ENCODE measurements at places on chromosomes 7 and 10.
A peak's percentile ranks its signal among the peaks of the same experiment; 100 is the strongest.

GRCh38 chr7:81469153-81469868 lies 300.5 kb downstream of the HGF start:
- DNase-seq = no peak

DNA sequence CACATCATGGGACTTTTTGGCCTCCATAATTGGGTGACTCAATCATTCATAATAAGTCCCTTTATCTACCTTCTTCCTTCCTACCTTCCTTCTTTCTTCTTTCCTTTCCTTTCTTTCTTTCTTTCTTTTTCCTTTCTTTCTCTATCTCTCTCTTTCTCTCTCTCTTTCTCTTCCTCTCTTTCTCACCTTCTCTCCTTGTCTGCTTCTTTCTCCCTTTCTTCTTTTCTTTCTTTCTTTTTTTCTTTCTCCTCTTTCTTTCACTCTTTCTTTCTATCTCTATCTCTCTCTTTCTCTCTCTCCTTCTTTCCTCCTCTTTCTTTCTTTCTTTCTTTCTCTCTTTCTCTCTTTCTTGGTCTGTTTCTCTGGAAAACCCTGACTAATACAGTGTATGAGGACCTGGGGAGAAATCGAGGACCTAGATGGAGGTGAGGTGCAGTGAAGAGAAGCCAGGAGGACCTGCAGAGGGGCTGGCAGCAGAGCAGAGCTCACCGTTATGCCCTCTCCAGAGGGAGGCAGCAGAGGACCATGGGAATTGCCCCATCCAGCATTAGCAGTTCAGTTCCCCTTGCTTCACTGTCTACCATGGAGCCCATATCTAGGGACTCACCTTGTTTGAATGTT lies 52.7 kb upstream of the BTRC start:
- peak; percentile 71 for DNase-seq

- DNase-seq = no peak
These were observed 276.6 kb downstream of the LRMDA start for GRCh38 chr10:75708060-75708459.

GRCh38 chr7:108370616-108371015 lies 85.6 kb downstream of the NRCAM start:
- no peak for DNase-seq

- DNase-seq = no peak
These were observed 33.7 kb downstream of the BAMBI start for GRCh38 chr10:28711041-28711440.

- DNase-seq = peak; percentile 8
These were observed 55.9 kb upstream of the PCGF5 start for GRCh38 chr10:91164520-91165065.

DNA sequence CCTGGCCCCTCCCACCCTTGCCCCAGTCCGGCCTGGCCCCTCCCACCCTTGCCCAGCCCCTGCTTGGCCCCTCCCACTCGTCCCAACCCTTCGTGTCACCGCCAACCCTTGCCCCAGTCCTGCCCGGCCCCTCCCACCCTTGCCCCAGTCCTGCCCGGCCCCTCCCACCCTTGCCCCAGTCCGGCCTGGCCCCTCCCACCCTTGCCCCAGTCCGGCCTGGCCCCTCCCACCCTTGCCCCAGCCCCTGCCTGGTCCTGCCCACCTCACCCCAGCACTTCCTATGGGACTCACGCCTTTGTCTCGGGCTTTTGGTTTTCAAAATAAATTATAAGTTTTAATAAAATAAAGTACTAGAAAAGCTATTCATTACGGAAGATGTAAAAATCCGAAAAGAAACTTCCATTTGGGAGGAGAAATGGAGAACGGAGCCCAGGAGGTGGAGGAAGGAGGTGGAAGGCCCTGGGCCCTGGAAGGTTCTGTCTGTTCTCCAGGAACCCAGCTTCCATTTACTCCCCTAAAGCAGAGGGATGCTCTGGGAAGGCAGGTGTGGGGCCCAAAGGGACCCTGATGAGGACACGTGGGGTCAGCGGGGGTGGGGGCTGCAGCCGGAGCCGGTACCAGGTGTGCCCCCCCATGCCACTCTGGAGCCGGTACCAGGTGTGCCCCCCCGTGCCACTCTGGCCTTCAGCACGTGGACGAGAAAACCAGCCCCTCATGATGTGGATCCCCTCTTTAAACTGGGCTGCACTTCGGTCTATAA lies 52.2 kb downstream of the PWWP2B start:
- no peak for DNase-seq

DNA sequence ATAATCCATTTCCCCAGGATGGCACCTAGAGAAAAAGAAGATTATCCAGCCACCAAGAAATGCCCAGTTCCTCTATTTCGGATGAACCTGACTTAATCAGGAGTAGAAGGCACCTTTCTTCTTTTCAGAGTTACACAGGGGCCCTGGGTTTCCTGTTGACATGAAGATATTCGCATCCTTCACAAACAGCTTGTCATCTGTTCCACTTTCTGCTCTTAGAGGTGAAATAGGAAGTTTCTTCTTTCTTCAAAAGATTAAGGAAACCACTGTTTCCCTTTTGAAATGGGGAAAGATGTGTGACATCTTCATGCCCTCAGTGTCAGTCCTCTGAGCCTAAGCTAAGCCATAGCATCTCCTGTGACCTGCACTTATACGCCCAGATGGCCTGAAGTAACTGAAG lies 39.1 kb upstream of the RAB18 start:
- DNase-seq = no peak

DNA sequence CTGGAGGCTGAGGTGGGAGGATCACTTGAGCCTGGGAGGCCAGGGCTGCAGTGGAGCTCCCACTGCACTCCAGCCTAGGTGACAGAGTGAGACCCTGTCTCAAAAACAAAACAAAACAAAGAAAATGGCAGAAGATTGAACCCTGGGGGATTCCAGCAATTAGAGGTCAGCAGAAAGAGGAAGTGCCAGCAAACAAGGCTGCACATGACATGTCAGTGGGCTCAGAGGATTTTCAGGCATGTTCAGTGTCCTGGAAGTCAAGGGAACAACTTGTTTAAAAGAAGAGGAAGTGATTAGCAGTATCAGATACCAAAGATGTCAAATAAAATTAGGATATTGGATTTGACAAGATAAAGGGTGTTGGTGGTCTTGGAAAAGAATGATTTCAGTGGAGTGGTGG lies 32.3 kb downstream of the RAB18 start:
- DNase-seq = no peak

DNA sequence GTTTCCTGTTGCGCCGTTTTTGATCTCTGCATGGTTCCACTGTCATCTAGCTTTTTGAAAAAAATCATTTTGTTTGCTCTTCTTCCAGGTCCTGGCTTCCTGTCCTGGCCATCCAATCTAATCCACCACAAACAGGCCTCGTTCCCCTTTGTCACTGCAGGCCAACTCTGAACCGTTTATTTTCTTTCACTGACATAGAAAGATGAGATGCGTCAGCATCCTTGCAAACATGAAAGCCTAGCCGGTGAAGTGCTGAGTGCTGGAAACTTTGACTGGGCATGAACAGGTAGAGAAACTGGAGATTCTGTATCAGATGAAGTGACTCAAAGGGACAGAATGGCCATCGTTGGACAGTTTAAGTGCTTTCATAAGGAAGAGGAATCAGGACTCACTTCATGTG lies 1247.8 kb downstream of the TYW1 start:
- no peak for DNase-seq

- DNase-seq = no peak
These were observed 3.1 kb downstream of the CNPY1 start for GRCh38 chr7:155543011-155543876.

DNA sequence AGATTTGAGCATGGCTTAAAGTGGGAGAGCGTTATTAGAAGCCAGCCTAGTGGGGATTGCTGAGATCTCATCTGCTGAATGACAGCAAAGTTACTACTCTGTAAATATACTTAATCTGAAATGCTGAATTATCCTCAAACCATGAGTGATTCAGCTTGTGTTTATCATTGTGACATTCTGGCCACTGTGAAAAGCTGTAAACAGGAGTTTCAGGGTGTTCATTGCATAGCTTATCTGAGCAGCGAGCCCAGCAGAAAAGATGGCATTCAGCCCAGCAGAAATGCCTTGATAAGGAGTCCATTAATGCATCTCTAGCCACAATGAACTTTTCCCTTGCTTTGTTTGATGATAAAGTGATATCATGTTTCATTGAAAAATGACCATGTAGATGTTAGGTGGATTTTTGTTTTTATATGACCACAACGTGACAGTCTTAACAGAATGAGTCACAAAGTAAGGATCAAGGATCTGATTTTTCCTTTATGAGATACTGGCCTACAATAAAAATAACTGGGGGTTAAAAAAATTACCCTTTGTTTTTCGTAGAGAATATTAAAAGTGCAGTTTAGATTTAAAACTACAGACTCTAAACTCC lies 7.8 kb downstream of the TES start:
- peak; percentile 75 for DNase-seq

DNA sequence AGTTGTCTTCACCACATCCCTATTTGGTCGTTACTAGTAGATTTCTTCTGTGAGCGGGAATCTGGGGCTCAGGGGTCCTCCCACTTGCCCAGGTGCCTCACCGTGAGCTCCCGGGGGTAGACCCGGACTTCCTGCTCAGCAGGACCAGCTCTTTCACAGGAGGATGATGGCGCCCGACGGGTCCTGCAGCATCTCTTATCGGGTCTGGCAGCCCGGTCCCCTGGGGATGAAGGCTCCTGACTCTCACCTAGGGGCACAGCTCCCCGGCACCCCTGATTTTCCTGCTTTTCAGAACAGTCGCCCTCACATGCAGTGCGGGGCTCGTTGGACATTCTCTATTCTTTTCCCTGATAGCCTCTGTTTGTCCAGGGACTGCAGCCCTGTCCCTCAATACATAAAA lies 33.0 kb upstream of the SHH start:
- DNase-seq = no peak

- DNase-seq = no peak
These were observed 170.4 kb downstream of the TAX1BP1 start for GRCh38 chr7:27910326-27910725.

DNA sequence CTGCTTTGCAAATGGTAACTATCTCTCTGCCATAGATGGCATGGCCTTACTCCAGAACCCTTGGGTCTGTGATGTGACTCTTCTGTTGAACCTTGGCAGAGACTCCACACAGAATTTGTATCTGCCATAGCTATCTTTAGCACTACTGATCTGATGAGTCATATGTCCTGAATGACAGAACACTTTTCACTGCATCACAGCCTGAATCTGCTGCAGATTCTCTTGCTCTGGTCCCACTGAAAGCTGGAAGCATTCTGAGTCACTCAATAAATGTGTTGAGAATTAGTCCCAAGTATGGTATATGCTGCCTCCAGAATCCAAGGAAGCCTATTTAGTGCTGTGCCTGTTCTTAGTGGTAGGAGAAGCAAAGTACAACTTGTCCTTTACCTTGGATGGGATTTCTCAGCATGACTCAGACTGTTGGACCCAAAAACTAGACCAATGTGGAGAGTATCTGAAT lies 39.5 kb upstream of the ANKRD1 start:
- no peak for DNase-seq

DNA sequence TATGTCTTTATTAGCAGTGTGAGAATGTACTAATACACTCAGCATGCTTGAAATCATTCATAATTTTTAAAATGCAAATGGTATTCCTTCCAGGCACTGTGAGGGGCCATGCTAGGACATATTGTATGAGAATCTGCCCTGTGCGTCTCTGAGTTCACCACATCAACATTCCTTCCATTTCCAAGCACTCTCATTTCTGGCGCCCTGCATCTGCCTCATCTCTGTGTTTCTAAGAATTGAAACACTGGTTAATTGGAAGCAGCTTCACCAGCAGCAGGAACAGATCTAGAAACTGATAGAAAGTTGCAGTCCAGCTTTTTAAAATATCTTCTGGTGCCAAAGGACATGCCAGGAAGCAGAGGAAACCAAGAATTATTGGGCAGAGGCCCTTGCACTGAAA lies 555.9 kb upstream of the DPP6 start:
- no peak for DNase-seq

DNA sequence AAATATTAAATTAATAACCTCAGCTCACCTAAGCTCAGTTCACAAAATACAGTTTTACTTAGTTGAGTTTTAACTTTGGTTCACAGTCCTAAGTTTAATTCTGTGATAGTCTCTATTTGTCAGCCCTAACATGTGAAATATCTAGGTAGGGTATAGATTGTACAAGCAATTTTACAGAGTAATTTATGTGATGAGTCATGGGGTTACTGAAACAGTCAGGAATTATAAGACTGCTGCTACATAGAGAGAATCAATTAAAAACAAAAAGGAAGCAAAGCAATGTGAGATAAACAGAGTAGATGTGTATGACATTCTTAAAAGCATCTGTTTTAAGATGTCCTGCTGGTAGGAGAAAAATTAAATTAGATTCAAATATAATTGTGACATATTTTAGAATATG lies 1018.2 kb upstream of the KCND2 start:
- no peak for DNase-seq

DNA sequence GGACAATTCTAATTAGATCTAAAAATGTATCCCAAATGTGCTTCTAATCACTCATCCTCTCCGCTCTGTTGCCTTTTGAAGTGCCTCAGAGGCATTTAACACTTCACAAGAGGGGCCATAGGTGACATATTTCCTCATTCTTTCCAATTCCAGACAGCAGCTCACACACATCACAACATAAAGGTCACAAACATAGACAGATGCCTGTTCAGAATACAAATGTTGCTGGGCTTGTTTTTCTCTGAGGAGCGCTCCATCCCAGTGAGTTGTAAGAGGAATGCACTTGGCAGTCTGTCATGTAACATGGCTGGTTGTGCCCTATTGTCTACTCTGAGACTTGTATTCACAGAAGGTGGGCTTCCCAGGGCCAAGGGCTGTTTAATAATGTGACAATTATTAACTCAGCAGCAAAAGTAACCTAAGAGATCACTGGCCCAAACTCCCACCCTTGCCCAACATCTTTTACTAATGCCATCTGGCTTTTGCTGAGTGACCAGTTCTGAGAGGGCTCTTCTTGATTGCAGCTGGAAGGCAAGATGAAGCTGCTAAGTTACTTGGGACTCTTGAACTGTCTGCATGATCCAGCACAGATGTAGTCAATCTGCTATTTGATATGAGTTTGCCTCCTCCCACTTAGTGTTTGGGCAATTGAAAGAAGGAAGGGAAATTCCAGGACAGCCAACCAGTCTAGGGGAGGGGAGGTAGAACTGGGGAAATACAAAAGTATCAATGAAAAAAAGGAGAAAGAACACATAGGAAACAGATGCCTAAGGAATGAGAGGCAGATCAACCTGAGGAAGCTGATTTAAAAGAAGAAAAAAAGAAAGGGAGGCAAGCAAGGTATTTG lies 13.6 kb downstream of the PON2 start:
- DNase-seq = no peak

GRCh38 chr7:97430006-97430405 lies 301.9 kb upstream of the TAC1 start:
- no peak for DNase-seq

DNA sequence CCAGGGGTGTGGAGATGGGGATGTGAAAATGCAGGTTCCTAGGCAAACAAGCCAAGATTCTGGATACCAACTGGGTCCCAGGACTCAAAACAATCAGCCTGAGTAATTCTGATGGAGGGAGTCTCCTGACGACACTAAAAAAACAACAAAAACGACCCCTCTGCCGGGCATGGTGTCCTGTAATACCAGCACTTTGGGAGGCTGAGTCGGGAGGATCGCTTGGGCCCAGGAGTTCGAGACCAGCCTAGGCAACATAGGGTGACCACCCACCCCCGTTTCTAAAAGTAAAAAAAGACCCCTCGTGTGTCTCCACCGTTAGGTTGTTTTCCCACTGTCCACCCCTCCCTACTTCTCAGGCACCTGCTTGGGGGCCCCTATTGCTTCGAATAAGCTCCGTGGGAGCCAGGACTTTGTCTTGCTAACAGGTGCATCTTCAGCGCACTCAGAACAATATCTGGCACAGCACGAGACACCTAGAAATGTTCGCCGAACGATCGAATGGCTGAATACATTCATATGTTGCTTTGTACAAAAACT lies 743 bp upstream of the NRF1 start:
- no peak for DNase-seq

Measured in erythroblast (primary cell).